Forelimb muscle (tissue), 1 donor: ENCODE measurements at places on chromosomes 5 and 9.

DNA sequence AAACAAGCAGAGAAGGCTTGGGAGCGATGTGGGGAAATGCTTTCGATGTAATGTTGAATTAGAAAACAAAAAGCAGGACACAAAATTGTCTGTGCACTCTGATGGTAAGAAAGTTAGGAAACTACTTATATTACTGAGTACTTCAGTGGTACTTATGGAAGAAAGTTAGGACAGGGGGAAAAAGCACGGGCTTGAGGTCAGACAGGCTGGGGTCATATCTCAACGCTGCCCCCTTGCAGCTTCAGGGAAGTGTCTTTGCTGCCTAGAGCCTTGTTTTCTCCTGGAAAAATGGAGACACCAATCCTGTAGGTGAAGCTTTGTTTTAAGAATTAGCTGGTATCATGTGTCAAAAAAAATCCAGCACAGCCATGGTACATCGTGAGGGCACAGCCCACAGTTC is 23.0 kb downstream of the NEURL1B start:
- DNase-seq, result no peak

GRCh38 chr5:35158622-35159369 is 71.5 kb downstream of the PRLR start:
- DNase-seq, result no peak

- no peak for DNase-seq
Observed at GRCh38 chr5:76765249-76765648, 49.3 kb downstream of the F2R start.

GRCh38 chr5:178438796-178439195 is 151.4 kb downstream of the COL23A1 start:
- no peak for DNase-seq

DNA sequence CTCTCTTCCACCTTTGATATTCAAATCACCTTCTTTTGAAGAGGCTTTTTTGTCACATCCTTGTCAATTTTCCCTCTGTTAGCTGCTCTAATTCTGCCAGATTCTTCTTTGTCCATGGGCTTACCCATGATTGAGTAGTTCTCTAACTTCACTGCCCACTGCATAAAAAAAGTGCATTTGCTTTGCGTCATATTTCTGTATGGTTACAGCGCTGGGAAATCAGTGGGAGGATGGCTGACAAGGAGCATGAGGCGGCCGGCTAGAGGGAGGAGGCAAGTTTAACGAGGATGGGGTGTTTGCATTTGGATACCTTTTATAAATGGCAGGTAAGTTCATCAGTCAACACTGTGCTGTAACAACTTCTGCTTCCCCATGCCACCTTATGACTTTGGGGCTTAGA is 116.5 kb upstream of the LHFPL2 start:
- no peak for DNase-seq

GRCh38 chr5:150946351-150946905 is 41.6 kb upstream of the ZNF300 start:
- peak; percentile 74 for DNase-seq

DNA sequence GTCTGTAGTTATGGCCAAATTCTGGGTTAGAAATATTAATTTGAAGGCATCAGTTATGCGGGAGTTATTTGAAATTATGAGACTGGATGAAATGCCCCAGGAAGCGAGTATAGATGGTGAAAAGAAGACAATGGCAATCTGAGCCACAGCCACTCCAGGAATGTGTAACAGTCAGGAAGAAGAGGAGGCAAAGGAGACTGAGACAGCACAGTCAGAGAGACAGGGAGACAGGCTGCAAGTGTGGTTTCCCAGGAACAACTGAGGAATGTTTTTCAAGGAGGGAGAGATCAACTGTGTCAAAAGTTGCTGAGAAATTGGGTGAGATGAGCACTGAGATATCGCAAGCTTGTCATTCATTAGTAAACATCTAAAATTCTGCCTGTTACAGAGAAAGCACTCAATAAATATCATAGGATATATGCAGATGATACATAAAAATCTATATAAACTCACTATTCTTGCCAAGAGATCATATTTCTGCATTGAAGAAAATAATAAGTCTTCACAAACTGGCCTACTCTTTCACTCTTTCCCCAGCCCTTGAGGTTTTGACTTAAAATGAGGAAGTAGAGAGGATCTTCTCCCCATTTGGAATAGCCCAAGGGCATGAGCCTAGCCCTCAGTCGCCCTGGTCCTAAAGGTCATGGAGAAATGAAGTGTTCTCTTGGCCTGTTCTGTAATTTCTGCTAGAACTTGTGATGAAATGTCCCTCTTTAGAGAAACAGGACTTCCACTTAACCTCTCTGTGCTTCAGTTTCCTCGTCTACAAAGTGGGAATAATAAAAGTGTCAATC is 48.5 kb upstream of the RLN1 start:
- DNase-seq, result no peak

DNA sequence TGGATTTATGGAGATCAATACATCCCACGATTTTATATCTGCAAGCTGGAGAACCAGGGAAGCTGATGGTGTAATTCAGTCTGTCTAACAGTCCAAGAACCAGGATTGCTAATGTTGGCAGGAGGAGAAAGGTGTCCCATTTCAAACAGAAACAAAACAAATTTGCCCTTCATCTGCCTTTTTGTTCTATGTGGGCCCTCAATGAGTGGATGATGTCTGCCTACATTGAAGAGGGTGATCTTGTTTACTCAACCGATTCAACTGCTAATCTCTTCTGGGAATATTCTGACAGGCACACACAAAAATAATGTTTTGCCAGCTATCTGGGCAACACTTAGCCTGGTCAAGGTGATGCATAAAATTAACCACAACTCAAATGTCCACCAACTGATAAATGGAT is 65.1 kb upstream of the IL33 start:
- no peak for DNase-seq
